Ammon's horn (tissue), 1 donor: ENCODE measurements at places on chromosomes 5 and 9.

- no peak for DNase-seq
Observed at GRCh38 chr9:18699764-18700163, 225.8 kb downstream of the ADAMTSL1 start.

- no peak for DNase-seq
Observed at GRCh38 chr5:106757672-106758071, 913.1 kb downstream of the EFNA5 start.

GRCh38 chr5:154092356-154093141 lies 53.8 kb downstream of the MFAP3 start:
- no peak for DNase-seq

DNA sequence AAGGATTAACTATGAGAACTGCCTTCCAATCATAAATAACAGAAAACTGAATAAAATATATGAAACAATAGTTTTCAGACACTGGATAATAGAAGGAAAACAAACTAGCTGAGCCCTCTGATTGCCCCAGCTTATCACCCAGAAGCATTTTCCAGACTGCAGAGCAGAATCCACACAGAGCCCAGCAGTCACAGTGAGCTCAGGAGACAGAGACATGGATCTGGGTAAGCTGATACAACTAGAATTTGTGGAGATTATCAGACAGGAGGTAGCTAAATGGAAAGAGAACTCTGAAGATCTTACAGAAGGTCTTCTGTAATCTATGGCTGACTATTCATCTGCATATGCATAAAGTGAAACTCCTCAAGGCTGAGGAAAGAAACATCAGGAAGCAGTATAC lies 128.8 kb downstream of the NR2F1-AS1 start:
- DNase-seq, result no peak

DNA sequence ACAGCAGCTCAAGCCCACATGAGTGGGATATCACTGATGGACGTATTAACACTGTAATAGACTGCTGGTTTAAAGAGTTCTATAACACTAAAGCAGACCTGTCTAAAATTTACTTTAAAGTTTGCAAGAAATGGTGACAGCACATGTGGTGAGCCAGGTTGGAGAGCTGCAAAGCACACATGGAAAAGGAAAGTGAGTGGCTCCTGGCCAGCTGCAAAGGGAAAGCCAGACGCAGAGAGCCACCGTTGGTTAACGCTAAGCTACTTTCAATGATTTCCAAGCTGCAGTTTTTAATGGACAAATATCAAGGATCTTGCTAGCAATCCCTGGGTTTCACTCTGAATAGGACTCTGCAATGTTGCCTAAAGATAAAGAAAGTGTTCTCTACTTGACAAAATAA lies 89.9 kb downstream of the CTNND2 start:
- no peak for DNase-seq

DNA sequence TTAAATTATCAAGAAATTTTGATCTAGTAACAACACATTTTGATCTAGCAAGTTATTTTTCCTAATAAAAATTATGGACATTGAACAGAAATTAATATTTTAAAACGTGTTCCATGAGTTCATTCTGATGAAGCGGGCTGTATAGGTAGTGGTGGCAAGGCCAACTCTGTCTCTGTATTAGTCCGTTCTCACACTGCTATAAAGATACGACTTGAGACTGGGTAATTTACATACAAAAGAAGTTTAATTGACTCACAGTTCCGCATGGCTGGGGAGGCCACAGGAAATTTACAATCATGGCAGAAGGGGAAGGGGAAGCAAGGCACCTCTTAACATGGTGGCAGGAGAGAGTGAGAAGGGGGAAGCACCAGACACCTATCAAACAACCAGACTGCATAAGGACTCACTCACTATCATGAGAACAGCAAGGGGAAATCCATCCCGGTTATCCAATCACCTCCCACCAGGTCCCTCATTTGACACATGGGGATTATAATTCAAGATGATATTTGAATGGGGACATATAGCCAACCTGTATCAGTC lies 61.2 kb downstream of the TMEM232 start:
- DNase-seq, result no peak

DNA sequence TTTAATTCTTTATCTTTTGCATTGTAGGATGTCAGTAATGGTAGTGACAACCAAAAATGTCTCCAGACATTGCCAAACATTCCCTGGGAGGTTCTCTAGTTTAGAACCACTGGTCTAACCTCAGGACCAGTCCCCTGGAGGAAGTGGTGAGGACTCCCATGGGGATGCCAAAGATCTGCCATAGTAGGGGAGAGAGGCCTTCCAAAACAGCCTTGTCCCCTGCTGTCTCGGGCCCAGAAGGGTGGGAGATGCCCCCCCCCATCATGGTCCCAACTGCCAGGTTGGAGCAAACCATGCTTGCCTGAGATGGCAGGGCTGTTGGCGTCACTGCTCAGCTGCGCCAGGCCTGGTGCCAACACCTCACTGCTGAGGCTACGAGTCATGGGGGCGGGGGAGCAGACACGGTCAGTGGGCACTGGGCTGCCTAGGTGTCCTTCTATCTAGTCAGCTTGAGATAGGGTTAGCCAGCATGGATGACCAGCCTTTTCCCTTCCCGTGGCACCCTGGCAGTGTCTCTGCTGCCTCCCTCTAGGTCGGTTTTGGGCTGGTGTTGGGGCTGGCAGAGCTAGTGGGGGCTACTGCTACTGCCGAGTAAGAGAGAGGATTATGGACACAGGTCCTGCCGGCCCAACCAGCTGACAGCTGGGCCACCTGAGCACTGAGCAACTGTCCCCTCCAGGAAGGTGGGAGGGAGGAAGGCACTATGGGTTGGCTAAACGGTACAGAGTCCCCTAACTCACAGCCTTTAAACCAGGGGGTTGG lies 8.3 kb upstream of the CXXC5 start:
- no peak for DNase-seq

- DNase-seq, result peak; percentile 53
Observed at GRCh38 chr9:93130861-93131481, 3.1 kb downstream of the NINJ1 start.

DNA sequence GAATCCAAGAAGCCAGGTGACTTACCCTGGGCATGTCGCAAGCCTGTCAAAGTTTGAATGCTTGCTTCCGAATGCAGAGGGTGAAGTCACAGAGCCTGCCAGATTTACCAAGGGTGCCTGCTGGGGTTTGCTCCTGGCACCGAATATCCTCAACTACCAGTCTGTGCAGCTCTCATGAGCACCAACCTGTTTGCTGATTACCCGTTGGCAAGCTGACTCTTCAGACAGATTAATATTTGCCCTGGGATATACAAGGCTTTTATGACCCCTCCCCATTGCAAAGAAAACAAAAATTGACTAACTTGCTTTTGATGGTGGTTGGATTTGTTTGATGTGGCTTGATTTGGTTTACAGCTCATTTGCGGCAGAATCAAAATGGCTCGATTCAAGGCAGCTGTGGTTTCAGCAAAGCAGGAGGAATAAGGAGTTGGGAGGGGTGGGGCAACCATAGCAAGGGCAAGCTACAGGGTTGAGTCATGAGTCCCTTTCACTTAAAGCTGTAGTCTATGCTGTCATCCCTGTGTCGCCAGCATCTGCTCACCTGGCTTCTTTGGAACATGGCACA lies 82.3 kb upstream of the AGXT2 start:
- no peak for DNase-seq

GRCh38 chr9:79208791-79209396 lies 362.9 kb upstream of the TLE4 start:
- no peak for DNase-seq

- peak; percentile 44 for DNase-seq
Observed at GRCh38 chr5:175856408-175857100, 14.8 kb upstream of the CPLX2 start.

DNA sequence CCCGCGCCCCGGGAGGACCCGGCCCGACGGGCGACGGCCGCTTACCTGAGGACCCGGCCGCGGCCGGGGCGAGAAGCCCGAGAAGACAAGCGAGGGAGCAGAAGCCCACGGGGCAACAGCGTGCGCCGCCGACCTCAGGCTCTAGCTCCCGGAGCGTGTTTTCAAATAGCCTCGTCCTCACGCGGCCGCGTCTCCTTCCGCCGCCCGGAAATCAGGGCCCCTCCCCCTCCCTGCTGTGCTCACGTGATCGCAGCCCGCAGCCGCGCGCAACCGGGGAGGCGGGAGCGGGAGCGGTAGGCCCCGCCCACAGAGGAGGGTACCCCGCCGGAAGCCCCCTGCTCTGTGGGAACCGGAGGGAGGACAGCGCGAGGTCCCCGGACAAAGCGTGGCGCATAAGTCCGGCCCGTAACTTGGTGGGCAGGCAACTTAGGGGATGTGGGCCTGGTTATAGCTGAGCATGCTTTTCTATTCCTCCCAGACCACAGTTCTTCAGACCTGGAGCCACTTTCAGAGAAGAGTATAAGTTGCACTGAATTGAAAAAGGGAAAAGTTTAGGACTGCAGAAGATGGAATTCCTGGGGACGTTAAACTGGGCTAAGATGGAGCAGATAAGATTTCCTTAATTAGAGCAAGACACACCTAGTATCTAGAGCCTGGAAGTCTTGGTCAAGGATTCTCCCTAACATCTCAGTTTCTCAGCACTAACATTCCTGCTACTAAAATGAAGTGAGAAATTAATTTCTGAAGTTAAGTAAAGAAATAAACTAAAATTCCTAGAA lies at the start of gene TEX10:
Gene TEX10, minus strand, starts transcription at position 216 of the 779 bp plus-strand sequence. CDS start 3,579 bp downstream, outside the sequence.
- DNase-seq, result peak; percentile 90

- no peak for DNase-seq
Observed at GRCh38 chr5:150528924-150529546, 21.1 kb downstream of the NDST1 start.

GRCh38 chr9:85688361-85688760 lies 53.4 kb downstream of the AGTPBP1 start:
- no peak for DNase-seq

DNA sequence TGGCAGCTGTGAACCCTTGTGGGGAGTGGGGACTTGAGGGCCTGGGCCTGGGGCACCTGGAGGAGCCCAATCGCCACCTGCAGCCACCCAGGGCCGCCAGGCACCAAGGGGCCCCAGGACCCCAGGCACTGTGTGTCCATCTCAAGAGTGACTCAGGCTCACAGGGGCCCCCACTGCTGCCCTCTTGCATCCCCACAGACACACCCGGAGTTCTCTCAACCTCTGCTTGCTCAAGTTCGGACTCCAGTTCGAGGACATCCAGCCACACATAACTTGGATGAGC lies 51.9 kb downstream of the MRPL36 start:
- no peak for DNase-seq

GRCh38 chr5:41087461-41087860 lies 16.3 kb upstream of the MROH2B start:
- no peak for DNase-seq

DNA sequence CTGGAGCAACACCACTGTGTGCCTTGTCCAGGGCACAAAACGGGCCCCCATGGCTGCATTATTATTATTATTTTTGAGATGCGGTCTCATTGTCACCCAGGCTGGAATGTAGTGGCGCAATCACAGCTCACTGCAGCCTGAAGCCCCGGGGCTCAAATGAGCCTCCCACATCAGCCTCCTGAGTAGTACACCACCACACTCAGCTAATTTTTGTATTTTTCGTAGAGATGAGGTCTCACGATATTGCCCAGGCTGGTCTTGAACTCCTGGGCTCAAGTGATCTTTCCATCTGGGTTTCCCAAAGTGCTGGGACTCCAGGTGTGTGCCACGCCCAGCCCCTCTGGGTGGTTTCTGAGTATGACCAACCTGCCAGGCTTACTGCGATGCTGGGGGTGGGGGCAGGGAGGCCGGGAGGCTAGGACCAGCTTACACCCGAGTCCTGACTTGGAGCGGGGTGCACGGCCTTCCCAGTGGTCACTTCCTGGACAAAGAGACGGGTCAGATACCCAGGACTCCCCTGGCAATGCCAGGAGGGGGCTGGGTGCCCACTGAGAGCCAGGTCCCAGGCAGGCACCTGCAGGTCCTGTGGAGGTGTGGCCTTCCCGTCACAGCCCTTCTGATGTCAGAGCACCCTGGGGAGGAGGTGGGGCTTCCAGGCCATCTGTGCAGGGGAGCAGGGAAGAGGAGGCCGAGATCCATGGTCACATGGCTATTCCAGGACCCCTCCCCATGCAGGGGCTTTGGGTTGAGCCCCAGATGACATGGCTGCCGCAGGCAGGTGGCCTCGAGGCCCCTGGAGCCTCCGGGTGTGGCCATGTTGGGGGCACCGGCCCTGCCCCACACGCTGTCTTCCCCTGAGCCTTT lies 8.3 kb upstream of the NRARP start:
- DNase-seq, result no peak

GRCh38 chr5:112910529-112910928 lies 11.5 kb downstream of the REEP5 start:
- no peak for DNase-seq

GRCh38 chr9:29511680-29512079 lies 1938.4 kb upstream of the C9orf72 start:
- peak; percentile 51 for DNase-seq

DNA sequence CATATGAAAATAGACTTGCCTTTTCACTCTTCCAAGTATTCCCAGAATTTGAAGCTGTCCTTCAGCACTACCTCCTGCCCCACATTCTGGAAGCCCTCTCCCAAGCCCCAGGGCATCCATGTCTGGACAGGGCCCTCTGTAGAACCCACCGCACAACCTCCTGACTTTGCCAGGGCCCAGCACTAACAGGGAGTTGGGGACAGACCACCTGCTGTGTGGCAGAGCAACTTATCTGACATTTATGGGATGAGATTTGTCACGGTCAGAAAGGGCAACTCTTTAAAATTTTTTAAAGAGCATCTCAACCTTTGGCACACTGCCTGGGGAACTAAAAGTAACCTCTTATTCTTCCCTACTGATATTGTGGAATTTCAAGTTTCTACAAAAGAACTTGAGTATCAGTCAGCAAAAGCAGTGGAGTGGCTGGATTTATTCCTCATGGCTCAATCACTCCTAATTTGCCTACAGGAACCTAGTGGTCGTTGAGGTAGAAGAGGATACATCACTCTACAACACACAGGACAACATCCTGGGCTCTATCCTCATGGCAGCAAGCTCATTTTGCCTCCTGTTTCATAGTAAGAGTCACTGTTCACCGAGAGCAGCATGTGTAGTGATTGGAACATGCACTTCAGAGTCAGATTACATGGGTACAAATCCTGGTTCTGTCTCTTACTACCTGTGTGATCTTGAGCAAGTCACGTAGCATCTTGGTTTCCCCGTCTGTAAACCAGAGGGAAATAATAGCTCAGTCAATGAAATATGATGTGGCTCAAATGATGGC lies 285.3 kb downstream of the ENC1 start:
- no peak for DNase-seq
